Amniotic stem cell (primary cell): ENCODE measurements at places on chromosomes 2 and 18.

- DNase-seq = no peak
Observed at GRCh38 chr2:239952665-239953417, 72.3 kb downstream of the NDUFA10 start.

- no peak for DNase-seq
Observed at GRCh38 chr2:102943251-102943650, 181.4 kb downstream of the TMEM182 start.

DNA sequence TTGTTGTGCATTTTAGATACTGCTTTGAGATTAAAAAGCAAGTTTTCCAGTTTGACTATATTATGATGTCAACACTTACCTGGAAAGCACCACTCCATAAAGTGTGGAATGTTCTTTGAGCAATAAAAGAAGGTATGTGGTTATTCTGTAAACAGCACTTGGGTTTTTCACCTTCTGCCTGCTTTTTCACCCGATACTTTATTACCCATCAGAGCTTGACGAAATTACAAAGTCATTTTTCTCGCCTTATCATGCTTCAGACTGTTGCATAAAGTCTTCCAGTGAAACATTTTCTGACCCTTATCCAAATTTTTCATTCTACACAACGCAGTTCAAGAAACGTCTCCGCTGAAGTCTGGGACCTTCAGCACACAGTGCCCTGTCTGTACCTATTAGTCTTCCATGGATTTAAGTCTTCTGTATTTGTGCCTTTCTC, 25.2 kb downstream of the CAB39 start:
- no peak for DNase-seq

DNA sequence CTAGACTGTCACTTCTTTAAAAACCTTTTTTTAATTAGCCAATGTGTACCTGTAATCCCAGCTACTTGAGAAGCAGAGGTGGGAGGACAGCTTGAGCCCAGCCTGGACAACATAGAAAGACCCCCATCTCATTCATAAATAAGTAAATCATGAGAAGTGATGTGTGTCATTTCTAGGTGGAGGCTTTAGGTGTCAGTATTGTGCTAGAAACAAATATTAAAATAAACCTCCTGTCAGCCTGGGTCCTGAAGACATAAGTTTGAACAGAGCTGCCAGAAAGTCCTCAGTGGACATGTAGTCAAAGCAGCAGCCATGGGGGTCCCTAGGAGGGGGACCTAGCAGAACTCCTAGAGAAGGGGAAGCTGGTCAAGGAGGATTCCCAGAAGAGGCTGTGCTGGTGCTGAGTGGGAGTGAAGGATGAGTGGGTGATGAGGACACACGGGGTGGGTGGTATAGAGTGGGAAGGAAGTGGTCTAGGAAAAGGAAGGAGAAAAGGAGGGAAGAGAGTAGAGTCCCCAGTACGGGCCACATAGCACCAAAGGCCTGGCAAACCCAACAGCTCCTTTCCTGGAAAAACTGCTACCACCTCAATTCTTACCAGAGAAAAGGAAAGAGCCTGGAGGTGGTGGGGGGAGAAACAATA, 316.6 kb upstream of the NCKAP5 start:
- DNase-seq = peak; percentile 26

DNA sequence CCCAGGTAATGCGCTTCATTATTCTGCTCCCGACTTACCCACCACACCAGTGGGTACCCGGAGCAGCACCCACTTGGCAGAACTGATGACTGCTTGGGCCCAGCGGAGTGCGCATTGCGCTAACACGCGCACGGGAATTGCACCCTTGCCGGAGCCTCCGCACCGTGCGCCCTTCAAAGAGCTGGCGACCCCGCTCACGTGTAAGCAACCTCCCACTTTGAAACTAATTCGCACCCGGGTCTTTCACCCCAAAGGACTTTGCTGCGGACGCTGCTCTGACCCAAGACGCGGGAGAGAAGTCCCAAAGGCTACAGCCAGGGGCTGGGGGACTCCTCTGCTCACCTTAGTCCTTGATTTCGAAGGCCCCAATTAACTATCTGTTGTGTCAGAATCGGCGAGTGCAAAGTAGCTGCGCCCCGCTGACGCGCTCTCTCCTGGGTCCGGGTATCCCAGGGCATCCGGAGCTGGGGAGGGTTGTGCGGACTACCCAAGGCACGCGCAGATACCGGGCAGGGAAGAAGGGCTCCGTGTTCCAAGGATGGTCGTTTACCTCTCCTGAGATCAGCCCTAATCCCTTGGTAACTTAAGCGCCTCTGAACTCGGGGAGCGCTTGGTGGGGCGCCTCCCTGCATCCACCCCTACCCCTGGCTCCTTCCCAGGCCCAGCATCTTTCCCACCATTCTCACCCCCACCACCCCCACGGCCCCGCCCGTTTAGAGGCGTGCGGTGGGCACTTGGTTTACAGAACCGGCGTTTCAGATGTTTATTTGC, 13.1 kb upstream of the SATB2 start:
- DNase-seq = no peak

DNA sequence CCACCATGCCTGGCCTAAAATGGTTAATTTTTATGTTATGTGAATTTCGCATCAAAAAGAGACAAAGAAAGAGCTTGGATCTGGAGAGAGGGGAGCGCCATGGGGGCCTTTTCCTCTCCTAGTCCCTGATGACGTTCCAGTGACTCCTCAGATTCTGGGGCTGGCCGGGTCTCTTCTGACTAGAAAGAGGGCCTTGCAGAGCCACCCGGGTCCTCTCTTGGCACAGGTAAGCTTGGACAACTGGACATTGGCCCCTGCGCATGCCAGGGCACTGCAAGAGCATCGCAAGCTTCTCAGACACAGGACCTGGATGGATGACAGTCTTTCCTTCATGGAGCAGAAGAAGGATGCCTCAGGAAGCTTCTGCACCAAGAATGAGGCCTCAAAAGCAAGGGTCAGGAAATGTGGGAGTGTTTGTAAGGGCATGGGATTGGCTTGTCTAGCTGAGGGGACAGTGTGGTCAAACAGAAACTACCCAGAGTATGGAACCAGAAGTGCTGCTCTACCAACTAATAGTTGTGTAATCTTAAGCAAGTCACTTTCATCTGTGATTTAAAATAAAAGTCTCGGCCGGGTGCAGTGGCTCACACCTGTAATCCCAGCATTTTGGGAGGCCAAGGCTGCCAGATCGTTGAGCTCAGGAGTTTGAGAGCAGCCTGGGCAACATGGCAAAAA, 35.2 kb downstream of the FOSL2 start:
- DNase-seq = no peak

- no peak for DNase-seq
Observed at GRCh38 chr2:105399207-105399861, 483 bp upstream of the FHL2 start.
